Activated T-helper 1 cell treated with Interleukin-2 at 50 U/mL for 16 hours (primary cell): ENCODE measurements at places on chromosomes 6 and 20.

GRCh38 chr6:80930376-80930775 lies 822.1 kb downstream of the TENT5A start:
- no peak for DNase-seq

DNA sequence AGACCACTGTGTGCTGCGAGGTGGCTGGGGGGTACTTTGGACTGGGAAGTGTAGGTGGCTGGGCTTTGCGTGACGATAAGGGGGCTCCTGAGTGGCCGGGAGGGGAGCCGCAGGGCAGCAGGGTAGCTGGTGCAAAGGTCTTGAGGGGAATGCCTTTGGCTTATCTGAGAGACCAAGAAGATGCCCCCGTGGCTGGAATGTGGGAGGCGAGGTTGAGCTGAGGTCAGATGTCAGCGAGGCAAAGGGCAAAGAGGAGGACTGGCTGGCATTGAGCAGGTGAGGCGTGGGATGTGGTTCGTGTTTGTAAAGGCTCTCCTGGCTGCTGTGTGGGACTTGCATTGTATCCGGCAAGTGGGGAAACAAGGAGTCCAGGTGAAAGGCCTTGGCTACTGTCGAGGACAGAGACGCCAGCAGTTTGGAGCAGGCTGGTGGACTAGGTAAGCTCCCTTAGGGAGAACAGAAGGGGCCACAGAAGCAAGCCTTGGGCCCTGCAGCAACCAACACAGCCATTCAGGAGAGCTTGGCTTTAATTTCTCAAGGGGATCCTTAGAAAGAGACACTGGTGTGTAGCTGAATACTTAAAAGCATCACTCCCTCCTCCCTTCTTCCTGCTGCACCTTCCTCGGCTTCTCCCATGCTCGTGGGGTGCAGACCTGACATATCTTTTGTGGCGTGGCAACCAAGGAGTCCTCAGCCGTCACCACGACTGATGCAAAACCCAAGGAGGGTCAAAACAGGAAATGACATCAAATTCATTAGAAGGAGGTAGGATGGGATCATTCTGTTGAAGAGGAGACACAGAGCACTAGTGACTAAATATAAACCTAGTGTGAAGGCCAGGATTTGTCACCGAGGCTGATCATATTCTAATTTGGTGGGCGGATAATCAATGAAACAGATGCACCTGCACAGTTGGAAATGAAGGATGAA lies 53.5 kb upstream of the ERVFRD-1 start:
- no peak for DNase-seq

GRCh38 chr6:147974376-147974775 lies 368.3 kb upstream of the SASH1 start:
- DNase-seq, result no peak

DNA sequence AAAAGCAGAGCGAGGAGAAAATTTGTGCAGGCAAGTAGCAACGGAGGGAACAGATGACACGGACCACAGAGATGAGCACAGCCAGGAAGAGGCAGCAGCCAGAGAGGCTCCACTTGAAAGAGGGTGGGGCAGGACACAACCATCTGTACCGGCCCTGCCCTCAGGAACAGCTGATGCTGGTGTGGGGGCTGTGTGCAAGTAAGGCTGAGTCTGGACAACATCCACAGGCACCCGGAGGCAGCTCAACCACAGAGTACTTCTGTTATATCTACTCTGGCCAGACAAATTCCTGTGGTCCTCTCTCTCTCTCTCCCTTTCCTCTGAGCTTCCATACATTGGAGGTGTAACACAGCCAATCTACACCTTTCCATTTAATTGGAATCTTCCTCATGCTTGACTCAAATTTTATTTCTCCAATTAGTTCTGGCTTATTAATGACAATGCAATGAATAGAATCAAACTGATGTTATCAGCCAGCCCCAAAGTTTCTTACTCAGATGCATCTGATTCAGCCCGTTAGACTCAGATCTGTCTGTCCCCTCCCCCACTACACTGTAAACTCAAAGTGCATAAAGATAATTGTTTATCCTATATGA lies 24.9 kb downstream of the KIF13A start:
- DNase-seq, result no peak
